Ovary (tissue), 10 donors: ENCODE measurements at places on chromosomes 16 and 17.

DNA sequence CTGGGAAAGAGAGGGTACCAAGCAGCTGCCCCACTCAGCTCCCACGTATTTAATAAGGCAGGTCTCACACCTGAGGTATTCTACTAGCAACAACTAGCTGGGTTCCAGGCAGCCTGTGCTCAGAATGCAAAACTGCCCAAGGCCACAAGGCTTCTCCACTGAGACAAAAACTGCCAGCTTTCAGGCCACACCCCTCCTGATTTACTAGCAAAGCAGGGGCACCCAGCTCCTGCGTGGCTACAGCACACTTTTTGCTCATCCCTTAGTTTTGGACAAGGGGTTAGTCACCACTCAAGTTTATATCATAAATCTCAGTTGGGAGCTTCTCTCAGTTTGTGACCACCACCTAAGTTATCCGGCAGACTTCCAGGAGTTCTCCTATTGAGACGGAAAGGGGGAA, 494.6 kb downstream of the CDH11 start:
- no peak for DNase-seq

DNA sequence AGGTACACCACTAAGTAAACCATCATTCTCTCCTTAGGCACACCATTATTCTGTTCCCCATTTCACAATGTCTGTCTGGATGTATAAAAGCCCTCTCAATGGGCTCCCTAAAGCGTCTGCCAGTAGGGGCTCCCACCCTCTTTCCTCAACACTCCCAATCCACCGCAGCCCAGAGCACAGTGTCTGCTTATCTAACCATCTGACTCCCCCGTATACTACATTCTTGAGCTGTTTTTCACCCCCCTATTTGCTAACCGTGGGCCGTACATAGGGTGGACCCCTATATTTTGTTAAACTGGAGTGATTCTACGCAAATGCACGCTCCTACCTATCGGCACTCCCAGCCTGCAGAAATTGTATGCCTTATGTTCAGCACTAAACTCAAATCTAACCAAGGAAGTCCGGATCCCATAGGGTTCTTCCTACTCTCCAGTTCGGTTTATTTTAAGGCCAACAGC, 685 bp upstream of the PSMD3 start:
- DNase-seq: no peak

GRCh38 chr17:29111816-29112499, 68.2 kb downstream of the MYO18A start:
- DNase-seq: peak; percentile 78

DNA sequence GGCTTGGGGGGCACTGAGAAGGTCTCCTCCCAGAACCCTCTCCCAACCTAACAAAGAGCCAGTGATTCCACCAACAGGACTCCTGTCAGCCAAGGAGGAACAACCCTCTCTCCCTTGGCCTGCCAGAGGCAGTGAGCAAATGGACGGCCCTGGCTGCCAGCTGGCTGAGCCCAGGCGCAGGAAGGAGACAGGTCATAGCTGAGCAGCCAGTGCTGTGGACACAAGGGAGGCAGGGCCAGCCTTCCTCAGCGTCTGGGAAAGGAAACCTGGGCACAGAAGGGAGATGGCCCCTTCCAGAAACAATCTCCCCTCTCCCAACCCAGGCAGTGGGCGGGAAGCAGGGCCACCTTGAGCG, 2.1 kb downstream of the MPO start:
- DNase-seq: no peak

DNA sequence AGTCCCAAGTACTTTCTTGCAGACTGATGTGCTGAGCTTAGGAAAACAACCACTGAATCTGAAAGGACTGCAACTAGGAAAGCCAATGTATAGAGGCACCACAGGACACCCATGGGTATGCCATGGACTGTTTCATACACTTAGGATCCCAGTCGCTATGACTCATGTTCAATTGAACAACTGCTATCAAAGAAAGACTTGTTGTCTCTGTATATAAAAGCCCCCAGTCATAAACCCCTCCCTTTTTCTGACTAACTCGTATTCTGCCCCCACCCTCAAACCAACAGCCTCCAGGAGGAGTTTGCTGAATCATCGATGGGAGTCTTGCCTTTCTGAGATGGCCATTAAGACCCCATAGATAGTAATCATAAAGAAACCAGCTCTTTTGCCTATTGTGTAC, 205.4 kb downstream of the ANKFN1 start:
- no peak for DNase-seq

DNA sequence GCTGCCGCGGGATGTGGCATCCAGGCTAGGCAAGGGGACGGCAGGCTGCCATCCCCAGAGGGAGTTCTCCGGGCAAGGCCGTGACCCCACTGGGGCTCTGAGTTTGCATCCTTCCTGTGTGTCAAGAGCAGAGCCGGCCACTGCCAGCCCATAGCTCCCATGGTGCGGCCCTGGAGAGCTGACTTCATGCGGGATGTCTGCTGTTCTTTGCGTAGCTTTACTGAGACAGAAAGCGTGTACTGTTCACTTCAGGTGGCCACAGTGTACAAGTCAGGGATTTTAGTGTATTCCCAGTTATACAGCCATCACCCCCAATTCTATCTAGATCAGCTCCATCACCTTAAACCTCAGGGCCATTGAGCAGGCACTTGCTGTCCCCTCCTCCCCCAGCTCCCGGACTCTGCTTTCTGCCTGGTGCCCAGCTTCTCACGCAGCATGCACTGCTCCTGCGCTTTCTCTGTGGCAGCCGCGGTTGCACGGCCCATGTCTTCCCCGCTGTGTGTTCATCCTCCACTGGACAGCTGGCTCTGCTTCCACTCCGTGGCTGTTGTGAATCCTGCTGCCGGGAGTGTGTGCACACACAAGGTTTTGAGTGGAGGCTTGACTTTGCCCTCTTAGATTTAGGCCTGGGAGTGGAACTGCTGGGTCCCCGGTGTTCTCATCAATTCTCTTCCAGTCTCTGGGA, 71.2 kb downstream of the KLHDC4 start:
- DNase-seq: no peak

DNA sequence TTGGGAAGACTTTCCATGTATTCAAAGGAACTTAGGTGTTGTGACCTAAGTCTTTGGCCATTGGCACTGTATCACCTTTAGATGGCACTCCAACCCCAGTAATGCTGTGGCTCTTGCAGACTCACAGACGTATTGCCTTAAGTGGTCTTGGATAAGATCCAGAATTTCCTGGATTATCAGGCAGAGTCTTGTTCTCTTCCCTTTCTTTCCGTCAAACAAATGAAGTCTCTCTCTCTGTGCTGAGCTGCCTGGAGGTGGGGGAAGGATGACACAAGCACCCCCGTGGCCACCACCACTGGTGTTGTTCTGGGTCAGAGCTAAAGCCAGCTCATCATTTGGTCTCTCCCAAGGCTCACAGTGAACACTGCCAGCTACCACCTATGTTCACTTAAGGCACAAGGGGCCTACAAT, 789.9 kb upstream of the KIF2B start:
- DNase-seq: no peak

GRCh38 chr16:73764321-73764720, 532.3 kb upstream of the PSMD7 start:
- DNase-seq: no peak

DNA sequence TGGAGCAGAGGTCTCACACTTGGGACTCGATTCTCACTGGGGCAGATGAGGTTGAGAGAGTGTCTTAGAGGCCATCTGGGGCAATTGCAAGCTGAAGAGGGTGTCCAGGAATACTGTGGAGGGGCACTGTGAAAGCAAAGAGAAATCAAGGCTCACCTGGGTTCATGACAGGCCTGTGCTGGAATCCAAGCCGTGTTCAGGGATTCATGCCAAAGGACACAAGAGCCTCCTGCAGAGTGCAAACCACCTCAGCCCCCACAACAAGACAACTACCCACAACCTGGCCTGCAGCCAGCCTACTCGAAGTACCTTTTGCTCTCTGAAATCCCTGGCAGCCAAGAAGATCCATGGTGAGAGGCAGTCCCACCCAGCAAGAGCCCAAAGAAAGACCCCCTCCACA, 2334.2 kb downstream of the TP53TG3F start:
- DNase-seq: no peak

- peak; percentile 40 for DNase-seq
These were observed 510.6 kb downstream of the CDH13 start for GRCh38 chr16:83137326-83137781.

DNA sequence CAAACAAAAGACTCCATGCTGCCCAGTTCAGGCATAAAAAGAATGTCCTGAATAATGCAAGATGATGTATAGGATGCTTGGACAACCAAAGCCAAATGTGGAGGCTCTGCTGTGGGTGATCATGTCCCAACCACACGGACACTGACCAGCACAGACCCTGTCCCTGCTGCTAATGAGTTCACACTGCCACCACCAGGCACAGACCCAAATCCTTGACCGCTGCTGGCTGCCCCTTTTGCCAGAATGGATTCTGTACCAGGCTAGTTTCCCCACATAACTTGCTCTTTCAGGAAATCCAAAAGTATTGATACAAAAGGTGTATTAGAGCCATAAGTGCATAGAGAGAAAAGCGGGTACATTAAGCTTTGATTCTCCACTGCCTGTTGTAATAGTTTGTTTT, 60.9 kb downstream of the XYLT1 start:
- no peak for DNase-seq

GRCh38 chr17:18218756-18219415, 6.5 kb upstream of the LLGL1 start:
- DNase-seq: peak; percentile 86

- peak; percentile 95 for DNase-seq
These were observed at the start of gene METTL16 for GRCh38 chr17:2511462-2512369. Gene METTL16, minus strand, starts transcription at chr17:2511888. Its CDS starts 9,557 bp downstream, at chr17:2502331.

DNA sequence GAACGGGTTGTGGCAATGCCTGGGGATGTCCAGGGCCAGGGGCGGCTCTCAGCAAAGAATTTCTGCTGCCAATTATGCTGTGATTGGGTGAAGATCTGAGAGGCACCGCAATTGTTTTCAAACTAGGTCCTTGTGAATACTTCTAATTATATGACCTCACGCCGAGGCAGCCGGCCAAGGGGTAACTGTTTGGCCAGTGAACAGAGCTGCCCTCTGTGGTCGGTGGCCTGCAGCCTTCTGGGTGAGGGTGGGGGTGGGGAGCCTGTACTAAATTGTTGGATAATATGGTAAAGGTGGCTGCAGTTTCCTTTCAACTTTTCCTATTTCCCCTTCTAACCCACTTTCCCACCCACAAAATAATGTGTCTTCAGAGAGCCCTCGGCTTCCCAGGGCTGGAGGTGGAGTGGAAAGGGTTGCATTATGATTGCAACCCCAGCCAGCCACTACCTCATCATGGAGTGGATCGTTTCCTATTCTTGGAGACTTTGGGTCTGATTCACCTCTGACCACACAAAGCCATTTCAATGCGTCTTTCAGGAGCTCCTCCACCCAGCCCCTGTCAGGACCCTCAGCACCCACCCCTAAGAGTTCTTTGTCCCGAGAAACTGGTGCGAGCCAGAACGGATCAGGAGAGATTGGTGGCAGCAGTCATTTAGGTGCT, 2.0 kb upstream of the DNAI2 start:
- no peak for DNase-seq

- peak; percentile 53 for DNase-seq
These were observed 559 bp downstream of the CLUH start for GRCh38 chr17:2710803-2711607.

DNA sequence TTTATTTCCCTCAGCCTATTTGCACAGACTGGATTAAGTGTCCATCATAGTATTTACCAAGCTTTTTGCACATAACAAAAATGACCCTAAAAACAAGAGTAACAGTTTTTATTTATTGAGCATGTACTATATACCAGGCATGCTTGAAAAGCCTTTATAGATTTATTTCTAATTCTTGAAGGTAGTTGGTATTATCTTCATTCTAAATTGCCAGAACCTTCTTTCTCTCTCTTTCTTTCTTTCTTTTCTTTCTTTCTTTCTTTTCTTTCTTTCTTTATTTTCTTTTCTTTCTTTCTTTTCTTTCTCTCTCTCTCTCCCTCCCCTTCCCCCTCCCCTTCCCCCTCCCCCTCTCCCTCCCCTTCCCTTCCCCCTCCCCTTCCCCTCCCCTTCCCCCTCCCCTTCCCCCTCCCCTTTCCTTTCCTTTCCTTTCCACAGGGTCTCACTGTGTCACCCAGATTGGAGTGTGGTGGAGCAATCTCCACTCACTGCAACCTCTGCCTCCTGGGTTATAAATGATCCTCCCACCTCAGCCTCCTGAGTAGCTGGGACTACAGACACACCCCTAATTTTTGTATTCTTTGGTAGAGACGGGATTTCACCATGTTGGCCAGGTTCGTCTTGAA, 310.9 kb upstream of the RBFOX1 start:
- DNase-seq: no peak

DNA sequence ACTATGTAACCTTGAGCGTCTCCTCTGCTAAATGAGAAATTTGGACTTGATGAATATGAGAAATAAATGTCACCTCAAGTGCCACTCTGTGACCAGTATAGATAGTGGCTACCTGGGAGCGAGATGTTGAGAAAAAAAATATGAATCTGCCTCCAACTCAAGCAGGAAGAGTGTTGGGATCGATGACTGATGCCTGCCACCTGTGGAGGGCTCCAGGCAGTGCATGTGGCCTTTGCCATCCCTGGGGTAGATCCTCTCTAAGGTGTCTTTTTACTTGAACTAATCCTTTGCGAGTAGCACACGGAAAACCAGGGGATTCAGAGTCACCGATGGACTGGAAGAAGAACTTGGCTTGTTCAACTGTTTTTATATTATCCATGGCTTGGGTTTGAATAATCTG, 9.4 kb downstream of the CCDC182 start:
- DNase-seq: no peak

- no peak for DNase-seq
These were observed 166.5 kb upstream of the PLCG2 start for GRCh38 chr16:81612351-81613163.

DNA sequence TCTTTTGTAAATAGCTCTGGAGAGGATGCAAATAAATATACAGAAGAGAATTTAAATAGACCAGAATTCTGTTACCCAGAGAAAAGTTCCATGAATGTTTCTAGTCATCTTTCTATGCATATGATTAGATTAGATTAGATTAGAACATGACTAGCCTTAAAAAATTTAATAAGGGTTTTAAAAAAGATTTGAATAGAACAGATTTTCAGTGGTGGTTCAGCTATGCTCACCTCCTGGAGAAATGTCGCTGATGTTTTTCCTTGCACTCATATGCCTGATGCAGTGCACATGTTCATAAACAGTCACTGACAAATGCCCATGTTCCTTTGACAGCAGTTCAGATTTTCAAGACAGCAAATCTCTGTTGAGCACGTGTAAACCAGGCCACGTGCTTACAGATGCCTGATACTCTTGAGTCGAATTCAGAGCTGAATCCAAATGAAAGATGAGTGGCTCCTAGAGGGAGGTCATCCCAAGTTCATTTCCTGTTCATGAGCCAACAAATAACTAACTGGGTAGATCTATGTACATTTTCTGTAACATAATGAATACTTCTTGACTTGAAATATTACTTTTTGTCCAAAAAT, 19.9 kb upstream of the RAB11FIP4 start:
- DNase-seq: no peak

DNA sequence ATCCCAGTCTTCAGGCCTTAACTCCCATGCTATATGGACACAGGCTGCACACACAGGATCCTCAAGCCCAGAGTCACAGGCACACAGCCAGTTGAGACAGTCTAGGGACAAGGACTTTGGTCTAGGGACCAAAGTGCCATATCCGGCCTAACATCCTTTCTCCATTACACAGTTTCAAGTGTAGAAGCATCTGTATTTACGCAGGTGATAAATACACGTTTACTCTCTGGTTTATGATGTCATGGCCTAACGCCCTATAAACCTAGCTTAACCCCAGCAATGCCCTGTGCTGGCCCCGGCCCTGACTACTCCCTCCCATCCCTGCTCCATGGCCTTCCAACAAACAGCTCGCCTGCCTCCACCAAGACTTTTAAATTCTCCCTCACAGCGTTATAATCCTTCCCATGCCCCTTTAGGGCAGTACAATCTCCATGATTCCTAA, 17.1 kb downstream of the CUEDC1 start:
- DNase-seq: no peak
